ENCODE measurements at places on chromosomes 4 and X. TPM values are rescaled to one million over a fixed set of nuclear protein-coding genes. Genes with fewer than 3 reads are reported as not detected.

DNA sequence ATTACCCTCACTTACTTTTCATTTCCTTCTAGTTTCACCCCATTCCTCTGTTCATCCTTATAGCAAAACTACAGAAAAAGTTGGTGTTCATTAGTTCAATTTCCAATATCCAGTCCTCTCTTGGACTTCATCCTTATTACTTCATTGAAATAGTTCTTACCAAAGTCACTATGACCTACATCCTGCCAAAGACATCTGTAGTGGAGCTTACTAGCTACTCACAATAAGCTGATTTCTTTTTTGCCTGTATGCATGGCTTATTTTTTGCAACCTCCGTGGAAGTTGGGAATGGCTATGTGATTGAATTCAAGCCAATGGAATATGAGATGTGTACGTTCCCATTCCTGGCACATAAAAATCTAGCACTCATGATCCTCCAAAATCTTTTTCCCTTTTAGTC is 4.6 kb upstream of the CDKL2 start:
- DNase-seq, result no peak

DNA sequence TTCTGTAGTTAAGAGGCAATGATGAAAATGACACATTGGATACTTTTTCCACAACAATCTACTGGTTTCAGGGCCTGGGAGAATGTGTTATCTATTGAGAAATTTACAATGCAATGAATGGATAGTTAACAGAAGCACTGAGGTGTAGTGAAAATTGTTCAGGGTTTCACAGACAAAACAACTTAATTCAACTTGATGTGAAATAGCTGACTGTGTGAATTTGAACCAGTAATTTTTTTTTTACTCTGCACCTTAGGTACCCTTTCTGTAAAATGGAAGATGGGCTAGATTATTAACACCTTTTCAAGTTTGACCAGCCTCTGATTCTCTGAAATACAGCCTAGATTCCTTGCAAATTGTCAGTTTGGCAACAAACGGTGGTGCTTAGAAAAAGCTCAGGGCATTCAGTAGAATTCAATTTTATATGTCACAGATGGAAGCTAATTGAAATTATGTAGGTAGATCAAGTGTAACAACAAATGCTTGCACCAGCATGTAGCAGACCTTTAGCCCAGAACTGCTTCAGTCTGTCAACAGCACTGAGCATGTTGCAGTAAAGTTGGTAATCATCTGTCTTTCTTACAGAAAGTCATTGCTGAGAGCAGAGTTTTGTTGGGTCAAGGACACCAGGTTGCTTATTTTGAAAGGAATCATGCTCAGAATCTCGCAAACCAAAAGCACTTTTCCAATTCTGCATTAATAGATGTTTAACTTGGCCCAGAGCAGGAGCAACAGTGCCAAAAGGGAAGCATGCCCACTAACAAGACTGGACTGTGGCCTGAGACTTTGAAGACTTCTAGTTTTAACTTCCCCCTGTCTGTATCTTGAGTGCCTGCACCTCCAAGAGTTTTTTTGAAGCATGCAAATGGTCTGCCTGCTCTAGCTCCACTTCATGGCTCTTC is 526.6 kb downstream of the PACRGL start:
- DNase-seq, result no peak

DNA sequence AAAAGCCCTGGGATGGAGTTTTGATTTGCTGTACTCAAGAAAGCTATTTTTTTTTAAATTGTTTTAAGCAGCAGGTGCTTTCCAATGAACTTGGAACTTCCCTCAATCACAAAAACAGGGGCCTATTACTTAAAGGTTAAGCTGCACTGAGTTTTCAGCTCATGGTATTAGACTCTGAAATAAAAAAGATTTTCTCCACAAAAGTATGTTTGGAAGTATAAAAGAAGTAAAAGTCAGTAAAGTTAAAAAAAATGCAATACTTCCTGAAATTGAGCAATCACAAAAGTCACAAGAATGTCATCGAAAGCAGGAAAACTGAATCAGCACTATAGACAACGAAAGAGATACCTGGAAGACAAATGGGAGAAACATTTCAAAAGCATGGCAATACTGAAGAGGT is 38.9 kb upstream of the PLAC8 start:
- DNase-seq, result no peak

- DNase-seq, result no peak
These were observed 25.8 kb downstream of the CRMP1 start for GRCh38 chr4:5866841-5867813.

The MTNR1A gene
- 0.38 TPM for total RNA-seq

The TMEM150C gene
- total RNA-seq, result 0.13 TPM

The TRO gene
- total RNA-seq, result not detected

- peak; percentile 21 for DNase-seq
These were observed 765.3 kb upstream of the SLIT2 start for GRCh38 chr4:19486400-19486799.

GRCh38 chrX:154727871-154728270 is 23.0 kb downstream of the GAB3 start:
- peak; percentile 55 for DNase-seq

All from bronchial epithelial cell (primary cell).